ENCODE measurements at places on chromosomes 6 and 20.

GRCh38 chr6:20335872-20336271, 65.8 kb upstream of the E2F3 start:
- DNase-seq = no peak

DNA sequence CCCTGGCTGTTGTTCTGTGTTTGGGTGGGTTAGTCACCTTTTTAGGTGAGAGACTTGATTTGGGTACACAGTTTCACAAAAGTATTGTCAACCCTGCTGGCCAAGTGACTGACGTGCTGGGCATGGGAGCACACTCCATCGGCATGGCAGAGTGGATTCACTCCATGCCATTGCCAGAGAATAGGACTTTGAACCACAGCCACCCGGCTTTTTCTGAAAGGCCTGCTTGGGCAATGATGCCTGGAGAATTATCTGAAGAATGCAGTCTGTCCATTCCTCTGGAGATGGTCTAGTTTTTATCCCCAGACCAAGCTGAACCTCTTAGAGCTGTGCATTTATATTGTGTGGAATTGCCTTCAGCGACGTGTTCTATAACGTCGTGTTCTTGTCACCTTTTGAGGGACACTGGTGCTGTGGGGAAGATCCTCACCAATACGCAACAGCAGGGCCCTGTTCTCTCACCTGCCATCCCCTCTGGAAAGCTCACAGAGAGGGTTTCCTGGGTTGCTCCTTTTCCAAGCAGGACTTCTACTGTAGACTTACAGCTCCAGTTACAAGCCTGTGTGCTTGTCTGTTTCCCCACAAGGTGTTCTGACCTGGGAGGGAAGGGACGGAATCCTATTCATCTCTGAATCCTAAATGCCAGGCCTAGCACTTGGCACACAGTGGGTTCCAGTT, 183.4 kb upstream of the AKAP12 start:
- no peak for DNase-seq

DNA sequence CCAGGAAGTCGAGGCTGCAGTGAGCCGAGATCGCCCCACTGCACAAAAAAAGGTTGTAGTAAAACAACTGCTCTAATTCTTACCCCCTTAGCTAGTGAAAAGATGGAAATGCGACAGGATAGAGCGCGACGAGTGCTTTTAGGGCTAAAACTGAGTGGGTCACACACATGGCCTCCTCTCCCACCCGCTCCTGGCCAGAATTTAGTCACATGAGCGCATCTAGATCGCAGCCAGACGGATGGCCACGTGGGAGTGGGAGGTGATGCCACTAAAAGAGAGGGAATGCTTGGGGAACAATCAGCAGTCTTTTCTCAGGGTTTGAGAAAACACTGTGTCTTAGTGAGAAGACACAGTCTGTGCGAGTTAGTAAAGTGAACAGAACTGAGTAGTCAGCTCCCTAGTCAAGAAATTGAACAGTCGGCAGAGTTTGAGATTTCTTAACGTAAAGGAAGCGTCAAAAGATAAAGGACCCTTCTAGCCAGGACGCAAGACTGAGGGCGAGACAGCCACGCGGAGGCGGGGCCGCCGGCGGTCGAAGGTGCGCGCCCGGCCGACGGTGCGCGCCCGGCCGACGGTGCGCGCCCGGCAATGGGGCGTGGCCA, 664 bp upstream of the ACTR5 start:
- no peak for DNase-seq

DNA sequence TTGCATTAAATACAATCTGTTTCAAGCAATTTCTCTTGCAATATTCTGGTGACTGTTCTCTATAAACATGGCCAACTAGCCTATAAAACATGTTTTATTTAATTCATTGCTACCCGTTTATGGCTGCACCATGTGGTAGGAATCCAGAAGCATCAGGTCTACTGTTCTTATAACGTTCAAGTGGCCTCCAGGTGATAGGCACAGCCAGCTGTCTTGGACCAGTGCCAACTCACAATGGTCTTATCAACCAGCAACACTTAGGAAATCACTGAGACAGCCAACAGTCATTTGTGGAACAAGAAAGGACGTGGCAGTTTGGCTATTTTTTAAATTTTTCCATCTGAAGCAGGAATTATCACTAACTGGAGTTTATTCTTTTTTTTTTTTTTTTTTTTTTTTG, 193.6 kb downstream of the NKAIN2 start:
- no peak for DNase-seq

GRCh38 chr6:31899215-31899614, 1.7 kb upstream of the EHMT2 start:
- DNase-seq = no peak

GRCh38 chr6:3740551-3741476, 10.7 kb downstream of the PXDC1 start:
- DNase-seq = no peak

GRCh38 chr20:23267909-23268308, 82.7 kb upstream of the NXT1 start:
- no peak for DNase-seq

DNA sequence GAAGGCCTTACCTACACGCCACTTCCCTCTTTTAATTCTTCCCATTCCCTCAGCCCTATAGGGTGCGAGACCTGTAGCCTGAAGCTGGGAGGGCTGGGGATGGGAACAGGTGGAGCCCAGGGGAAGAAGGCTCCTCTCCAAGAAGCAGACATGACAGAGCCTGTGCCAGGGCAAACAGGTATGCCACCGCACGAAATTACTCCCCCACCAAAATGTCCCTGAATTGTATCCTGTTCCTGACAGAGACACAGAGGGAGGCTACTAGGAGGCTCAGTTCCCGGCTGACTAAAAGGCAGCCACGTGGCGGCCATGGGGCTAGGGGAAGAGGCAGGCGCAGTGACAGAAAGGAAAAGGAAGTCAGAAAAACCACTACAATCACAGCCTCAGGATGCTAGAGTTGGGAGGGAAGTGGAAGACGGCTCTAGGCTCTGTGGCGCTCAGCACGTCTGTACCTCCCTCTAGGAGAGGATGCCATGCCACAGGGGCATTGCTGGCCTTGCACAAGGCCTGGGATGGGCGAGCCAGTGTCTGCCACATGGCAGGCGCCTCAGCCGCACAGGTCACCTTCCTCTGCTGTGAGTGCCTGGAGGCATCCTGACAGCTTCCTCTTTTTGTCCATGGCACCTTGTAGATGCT, 27.7 kb downstream of the TFEB start:
- DNase-seq = no peak

DNA sequence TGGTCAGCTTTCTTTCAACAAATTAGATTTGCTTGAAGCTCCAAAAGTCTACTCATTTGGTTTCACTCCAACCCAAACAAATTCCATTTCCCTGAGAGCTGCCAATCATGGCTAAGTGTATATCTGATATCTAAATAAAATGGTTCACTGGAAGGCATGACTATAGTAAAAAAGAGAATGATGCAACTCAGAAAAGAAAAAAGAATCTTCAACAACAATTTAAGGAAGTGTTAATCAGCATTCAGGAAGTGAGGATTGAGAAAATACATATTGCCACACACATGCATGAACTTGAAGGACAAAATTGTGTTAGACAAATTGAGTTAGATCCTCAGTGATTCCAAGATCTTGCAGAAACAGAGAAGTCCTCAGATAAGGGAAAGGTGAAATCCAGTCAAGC, 972.9 kb upstream of the FLRT3 start:
- no peak for DNase-seq

GRCh38 chr20:41854765-41855164, 236.6 kb upstream of the CHD6 start:
- no peak for DNase-seq

- DNase-seq = peak; percentile 28
Observed at GRCh38 chr6:162973980-162974379, 246.2 kb downstream of the PACRG start.

GRCh38 chr6:28115799-28116198, 8.6 kb upstream of the ZSCAN16 start:
- DNase-seq = no peak

DNA sequence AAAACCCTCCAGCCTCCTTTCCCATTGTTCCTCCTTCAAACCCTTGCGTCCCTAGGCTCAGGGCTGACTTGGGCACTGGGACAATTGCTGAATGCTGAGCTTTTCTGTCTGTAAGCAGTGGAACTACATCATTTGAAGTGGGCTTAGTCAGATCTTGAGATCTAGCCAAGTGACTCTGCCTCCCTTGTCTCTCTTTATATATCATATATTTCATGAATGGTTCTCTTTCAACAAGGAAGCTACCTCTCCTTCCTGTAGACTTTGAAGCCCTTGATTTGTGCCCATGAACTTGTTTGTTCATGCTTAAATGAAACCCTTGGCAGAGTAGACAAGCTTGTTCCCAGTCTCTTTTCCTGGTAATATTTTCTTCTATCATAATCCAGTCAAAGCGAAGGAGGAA, 60.0 kb upstream of the KIF13A start:
- DNase-seq = no peak

GRCh38 chr6:106177786-106178185, 91.7 kb downstream of the PRDM1 start:
- no peak for DNase-seq

GRCh38 chr20:14948416-14948815, 611.0 kb upstream of the FLRT3 start:
- DNase-seq = no peak

DNA sequence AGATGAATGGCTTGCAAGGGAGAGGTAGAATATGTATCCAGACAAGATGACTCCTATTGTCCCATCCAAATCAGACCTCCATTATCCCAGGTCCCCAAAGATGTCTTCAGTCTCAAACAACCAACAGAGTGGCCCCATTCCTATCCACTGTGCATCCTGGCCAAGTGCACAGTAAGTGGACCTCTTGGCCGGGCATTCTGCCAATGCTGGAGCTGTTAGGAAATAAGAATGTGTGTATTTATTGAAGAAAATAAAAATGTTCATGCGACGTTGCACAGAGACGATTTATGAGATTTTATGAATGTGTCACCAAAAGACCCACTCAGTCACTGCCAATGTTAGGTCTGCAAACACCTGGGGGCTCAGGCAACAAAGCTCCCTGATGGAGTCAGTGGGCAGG, 196.0 kb downstream of the MAFB start:
- DNase-seq = no peak

GRCh38 chr20:29427201-29428060, 1830.0 kb upstream of the DEFB115 start:
- no peak for DNase-seq

- DNase-seq = no peak
Observed at GRCh38 chr6:169533301-169534038, 168.4 kb downstream of the WDR27 start.

DNA sequence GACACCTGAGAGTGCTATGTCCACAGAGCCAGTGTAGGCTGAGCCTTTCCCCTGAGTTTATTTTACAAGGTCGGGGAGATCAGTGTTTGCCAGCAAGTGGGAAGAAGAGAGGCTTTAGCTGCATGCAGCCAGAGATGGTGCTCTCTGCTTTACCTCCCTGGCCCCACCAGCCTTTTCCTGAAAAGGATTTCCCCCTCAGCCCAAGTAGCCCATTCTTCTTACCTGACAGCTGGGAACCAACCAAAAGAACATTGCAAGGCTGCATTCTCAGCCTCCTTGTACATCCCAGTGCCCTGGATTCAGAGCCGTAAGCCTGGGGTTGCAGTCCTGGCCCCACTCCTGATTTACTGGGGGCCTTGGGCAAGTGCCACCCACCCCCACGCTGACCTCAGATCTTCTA, 16.9 kb downstream of the SNPH start:
- DNase-seq = no peak

GRCh38 chr6:145213614-145214013, 521.7 kb downstream of the EPM2A start:
- DNase-seq = no peak

DNA sequence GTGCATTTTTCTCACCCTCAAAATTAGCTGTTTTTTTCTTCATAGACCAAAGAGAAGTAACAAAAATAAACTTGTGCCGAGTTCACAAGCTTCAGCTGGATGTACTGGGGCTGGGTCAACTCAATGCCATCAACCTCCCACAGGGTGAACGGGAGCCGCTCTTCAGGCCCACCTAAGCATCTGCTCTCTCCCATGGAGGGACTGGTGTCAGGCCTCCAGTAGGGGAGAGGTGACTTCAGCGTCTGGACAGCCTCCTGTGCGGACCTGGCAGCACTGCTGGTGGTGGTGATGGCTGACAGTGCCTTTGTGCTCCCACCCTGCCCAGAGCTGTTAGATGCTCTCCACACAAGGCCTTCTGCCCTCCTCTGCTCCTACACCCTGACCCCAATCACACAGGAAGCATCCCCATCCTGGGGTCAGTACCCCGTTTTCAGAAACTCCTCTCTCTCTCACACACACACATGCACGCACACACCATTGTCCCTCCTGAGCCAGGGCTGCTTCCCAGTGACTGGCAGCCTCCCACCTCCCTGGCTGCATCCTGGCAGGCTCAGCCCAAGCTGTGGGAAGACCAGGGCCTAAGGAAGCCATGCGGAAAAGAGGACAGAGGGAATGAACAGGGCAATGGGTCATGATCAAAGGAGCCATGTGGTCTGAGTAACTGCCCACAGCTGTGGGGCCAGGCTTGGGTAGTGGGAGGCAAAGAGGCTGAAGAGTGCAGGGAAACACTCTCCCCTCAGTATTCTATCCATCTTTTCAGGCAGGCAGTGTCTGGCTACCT, 17.7 kb downstream of the CST8 start:
- DNase-seq = no peak

DNA sequence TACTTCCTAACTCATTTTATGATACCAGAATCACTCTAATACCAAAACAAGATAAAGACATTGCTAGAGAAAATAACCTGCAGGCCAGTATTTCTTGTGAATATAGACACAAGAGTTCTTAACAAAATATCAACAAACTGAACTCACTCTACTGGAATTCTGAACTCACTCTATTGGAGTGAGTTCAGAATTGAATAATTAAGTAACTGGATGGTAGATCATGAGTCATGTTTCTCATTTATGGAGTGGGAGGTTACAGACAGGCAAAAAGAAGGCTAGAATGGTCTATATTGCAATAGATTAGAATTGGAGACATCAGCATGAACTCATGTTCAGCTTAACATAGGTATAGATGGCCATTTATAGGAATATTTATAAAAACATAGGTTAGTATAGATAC, 26.6 kb upstream of the C6orf58 start:
- no peak for DNase-seq

- DNase-seq = no peak
Observed at GRCh38 chr20:34579979-34580940, 21.7 kb downstream of the MAP1LC3A start.

GRCh38 chr20:32449890-32450401, 91.8 kb downstream of the ASXL1 start:
- peak; percentile 66 for DNase-seq

GRCh38 chr6:40627316-40627715, 40.2 kb upstream of the LRFN2 start:
- no peak for DNase-seq

GRCh38 chr20:25421102-25421501, 13.6 kb downstream of the GINS1 start:
- DNase-seq = no peak

GRCh38 chr20:35134880-35135279, 12.3 kb downstream of the EDEM2 start:
- DNase-seq = no peak

All from posterior cingulate gyrus (tissue), 11 donors.